NCI-H187 treated with DMSO at 0.1 percent for 48 hours (cell line): ENCODE measurements at places on chromosomes 3 and 15.

GRCh38 chr3:73107215-73107614 lies 45.8 kb downstream of the EBLN2 start:
- no peak for DNase-seq

DNA sequence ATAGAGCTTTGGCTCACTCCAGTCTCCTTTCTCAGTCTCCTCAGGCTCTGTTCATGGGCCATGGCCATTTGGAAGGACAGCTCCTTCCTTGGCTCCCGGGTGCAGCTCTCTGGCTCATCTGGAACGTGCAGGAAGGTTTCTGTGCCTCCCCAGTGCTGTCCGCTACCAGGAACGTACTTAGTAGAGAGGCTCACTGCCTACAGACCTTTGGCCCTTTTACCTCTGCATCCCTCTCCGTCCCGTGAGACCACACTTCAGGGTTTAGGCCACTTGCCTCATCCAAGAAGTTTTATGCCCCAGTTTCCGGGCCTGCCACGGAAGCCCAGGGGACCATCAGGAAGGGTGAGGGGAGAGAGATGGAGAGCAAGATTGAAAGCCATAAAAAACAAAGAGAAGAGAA lies 20.9 kb downstream of the GRK7 start:
- DNase-seq: no peak

DNA sequence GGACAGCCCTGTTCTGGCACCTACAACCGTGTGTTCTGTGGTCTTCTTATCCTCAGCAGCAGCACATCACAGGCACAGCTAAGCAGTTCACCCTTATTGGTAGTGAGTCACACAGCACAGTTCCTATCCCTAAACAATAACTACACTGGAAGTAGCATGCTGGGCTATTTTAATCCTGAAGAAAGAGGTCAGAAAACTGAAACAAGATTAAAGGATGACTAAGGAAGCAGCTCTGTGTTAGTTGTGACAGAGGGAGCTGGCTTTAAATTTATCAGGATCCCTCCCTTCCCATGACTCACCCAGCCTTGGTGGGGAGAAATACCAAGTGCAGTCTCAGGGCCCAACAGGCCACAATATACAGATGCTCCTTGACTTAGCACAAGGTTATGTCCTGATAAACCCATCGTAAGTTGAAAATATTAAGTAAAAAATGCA lies 144.3 kb downstream of the ERC2 start:
- DNase-seq: no peak

- DNase-seq: no peak
Observed at GRCh38 chr15:65655026-65655425, 33.3 kb downstream of the SLC24A1 start.

GRCh38 chr3:184503647-184504046 lies 57.9 kb upstream of the EPHB3 start:
- no peak for DNase-seq

DNA sequence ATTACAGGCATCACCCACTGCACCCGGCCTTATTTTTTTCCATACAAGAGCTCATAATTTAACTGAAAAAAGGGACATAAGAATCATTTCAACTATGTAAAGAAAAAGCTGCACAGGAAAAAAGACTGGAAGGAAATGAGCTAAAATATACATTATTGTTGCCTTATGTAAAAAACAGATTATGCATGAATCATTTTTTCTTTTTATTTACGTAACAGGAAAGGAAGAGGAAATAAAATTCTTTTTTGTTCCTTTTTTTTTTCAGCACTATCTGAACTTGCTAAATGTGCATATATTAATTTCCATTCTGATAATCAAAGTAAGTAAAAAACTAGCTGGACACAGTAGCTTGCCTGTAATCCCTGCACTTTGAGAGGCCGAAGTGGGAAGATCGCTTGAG lies 12.1 kb downstream of the KIF9 start:
- no peak for DNase-seq

GRCh38 chr15:57323806-57324589 lies 52.3 kb upstream of the CGNL1 start:
- peak; percentile 54 for DNase-seq

DNA sequence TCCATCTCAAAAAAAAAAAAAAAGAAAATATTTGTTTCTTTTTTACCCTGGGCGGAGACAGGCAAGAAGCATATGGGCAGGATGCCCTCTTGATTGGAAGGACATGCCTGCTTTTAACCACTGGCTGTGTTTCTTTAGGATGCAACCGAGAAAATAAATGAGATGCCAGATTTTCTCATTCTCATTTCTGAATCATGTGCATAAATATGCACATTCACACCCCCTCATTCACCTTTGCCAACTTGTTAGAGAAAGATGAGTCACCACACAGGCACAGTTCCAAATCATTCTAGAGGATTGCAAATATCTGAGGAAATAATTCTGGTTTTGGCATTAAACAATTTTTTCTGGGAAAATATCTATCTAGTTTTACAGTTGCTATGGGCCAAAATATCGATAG lies 3.3 kb downstream of the LIPH start:
- no peak for DNase-seq

- DNase-seq: no peak
Observed at GRCh38 chr3:187998611-187999010, 155.3 kb upstream of the LPP start.

DNA sequence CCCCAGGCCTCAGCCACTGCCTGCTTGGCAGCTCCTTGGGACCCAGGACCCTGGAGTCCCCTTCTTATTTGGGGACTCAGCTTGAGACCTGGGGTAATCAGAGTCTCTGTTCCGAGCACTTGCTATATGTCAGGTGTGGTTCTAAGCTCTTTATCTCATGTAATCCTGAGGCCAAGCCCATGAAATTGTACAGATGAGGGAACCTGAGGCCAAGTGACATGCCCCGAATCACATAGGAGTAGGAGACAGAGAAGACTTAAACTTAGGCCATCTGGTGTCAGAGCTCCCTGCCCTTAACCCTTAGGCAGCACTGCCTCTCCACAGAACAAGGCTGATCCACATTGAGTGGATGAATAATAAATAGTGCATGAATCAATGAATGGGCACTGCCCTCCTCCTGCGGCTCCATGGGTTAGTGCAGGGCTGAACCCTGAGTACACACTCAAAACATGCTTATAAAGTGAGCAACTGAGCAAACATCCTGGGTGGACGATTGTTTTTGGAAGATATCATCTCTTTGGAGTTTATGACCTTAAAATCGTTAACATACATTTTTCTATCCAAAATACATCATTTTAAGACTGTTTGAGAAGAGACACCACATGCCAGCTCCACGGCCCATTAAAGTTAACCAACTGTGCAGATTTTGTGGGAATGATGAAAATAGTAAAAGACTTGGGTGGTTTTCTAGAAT lies 33.2 kb upstream of the IQSEC1 start:
- DNase-seq: no peak

DNA sequence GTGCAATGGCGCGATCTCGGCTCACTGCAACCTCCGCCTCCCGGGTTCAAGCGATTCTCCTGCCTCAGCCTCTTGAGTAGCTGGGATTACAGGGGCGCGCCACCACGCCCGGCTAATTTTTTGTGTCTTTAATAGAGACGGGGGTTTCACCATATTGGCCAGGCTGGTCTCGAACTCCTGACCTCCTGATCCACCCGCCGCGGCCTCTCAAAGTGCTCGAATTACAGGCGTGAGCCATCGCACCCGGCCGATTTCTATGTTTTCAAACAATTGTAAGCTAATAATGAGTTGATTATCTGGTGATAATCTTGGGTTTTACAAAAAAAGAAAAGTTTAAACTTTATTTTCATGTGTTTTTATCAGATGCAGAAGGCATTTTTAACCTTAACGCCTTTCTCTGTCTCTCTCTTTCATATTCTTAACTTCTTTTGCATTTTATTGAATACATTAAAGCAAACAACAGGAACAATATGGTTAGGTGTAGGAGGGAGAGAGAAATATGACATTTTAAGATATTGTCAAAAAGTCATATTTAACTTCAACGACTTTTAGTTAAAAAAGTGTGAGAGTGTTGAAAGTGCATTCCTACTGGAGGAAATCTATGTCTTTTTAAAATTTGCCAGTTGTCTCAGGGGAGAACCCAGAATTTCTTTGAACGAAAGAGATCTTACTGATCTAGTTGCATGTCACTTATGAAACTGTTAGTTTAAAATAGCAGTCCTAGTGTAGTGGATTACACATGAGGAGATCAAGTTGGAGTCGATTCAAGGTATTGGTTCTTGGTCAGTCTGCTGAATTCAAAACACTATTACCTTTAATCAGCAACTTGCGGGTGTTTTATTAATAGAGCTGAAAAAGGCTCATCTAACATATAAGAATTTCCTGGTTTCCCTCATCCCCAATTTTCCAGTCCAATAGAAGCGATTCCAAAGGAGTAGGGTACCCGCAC lies 3.4 kb upstream of the MEIS2 start:
- no peak for DNase-seq

DNA sequence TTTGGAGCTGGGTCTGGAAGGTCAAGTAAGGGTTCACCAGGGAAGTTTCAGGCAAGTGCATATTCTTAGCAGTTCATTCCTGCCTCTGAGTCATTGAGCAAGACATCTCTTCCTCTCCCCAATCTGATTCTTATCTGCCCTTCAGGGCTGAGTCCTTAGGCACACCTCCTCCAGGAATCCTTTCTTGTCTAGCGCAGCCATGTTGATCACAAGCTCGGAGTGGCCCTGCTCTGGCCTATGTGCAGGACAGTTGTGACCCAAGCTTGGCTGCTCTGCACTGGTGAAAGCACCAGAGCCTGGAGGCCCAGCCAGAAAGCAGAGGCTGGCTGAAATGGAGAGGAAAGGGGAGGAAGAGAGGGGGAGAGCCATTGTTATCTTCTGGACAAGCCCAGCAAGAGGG lies 30.9 kb upstream of the MRPS22 start:
- DNase-seq: no peak

- DNase-seq: no peak
Observed at GRCh38 chr3:147173257-147173656, 233.1 kb downstream of the ZIC4 start.

DNA sequence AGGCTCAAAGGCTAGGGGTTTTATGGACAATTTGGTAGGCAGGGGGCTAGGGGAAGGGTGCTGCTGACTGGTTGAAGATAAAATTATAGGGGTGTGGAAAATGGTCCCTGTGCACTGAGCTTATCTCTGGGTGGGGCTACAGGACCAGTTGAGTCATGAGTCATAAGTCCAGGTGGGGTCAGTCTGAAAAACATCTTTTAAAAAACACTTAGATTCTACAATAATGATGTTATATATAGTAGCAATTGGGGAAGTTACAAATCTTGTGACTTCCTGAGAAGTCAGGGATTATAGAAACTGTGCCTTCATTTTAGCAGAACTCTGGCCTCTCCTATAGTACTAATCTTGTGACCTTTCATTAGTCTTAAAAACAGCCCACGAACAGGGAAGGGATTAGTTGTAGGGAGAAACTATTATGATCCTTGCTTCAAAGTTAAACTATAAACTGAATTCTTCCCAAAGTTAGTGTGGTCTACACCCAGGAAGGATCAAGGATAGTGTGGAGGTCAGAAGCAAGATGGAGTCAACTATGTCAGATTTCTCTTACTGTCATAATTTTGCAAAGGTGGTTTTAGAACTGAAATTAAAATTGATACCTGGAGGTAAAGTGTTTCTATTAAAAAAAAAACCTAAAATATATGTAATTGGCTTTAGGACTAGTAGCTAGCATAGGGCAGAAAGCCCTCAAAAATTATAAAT lies 130.1 kb downstream of the P2RY1 start:
- DNase-seq: no peak

DNA sequence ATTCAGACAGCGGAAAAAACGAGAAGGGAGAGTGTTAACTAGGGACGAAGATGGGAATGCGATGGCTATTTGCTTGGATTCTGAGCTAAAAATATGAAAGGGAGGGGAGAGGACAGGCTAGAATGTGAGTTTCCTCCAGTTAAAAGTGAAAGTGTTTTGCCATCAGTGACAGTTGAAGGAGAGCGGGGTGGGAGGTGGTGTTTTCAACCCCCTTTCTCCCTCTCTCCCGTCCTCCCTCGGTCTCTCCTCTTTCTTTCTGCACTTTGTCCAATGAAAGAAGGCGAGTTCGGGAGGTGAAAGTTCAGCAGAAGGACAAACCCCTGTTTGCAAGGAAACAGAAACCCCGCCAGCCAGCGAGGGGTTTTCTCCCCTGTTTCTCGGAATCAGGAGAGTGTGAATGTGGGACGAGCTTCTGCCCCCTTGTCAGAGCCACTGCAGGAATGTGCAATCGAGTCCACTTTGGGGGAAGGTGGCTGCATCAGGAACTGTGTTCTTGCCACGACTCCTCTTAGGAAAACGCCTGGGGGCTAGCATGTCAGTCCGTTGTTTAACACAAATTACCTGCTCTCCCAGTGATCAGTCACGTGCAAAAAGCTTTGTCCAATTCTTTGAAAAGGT lies 975 bp upstream of the FOXP1 start:
- DNase-seq: no peak

- no peak for DNase-seq
Observed at GRCh38 chr15:80201256-80202015, 48.6 kb downstream of the FAH start.

DNA sequence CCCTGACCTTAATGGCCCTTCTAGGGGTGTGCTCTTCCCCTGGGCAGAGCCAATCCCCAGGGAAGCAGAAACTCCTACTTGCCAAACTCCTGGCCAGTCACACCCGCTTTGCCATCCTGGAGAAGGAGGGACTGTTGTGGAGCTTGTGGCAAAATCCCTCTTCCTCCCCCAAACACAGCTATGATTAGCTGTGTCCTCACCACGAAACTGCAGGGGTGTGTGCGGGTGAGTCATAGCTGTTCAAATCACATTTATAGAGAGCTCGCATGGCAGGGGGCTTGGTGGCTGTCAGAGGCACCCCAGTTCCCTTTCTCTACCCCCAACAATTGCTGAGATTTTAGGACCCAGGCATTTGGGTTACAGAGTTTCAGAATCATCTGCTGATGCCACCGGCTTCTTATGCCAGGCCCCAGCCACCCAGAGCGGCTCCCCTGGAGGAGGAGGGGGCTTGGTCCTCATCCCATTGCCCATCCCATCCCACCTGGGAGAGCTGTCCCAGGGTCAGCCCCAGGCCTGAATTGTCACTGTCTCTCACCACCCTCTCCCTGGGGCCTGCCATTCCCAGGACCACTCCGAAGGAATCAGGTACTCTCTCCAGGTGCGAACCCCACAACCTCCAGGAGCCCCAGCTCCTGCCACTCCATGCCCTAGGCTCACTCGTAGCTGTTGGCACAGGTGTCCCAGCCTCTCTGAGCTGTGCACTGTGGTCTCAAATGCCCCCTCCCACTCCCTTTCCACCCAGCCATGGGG lies 28.8 kb upstream of the MAGEF1 start:
- no peak for DNase-seq

DNA sequence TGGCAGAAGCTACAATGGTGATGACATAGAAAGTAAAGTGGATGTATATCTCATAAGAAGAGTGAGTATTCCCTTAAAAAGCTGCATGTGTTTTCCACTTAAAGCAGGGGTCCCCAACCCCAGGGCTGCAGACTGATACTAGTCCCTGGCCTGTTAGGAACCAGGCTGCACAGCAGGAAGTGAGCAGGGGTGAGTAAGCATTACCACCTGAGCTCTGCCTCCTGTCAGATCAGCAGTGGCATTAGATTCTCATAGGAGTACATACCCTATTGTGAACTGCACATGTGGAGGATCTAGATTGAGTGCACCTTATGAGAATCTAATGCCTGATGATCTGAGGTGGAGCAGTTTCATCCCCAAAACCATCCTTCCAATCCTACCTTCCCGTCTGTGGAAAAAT lies 126.1 kb upstream of the CMC1 start:
- no peak for DNase-seq

GRCh38 chr15:76871930-76872329 lies 33.2 kb downstream of the SCAPER start:
- no peak for DNase-seq

GRCh38 chr15:61689067-61689466 lies 371.2 kb downstream of the VPS13C start:
- no peak for DNase-seq

GRCh38 chr3:39757307-39757706 lies 52.1 kb upstream of the MYRIP start:
- no peak for DNase-seq

- no peak for DNase-seq
Observed at GRCh38 chr15:34793901-34794300, 1.4 kb downstream of the ACTC1 start.
